Uterus (tissue), 4 donors: ENCODE measurements at places on chromosomes 2 and 18.
A peak's percentile ranks its signal among the peaks of the same experiment; 100 is the strongest.

DNA sequence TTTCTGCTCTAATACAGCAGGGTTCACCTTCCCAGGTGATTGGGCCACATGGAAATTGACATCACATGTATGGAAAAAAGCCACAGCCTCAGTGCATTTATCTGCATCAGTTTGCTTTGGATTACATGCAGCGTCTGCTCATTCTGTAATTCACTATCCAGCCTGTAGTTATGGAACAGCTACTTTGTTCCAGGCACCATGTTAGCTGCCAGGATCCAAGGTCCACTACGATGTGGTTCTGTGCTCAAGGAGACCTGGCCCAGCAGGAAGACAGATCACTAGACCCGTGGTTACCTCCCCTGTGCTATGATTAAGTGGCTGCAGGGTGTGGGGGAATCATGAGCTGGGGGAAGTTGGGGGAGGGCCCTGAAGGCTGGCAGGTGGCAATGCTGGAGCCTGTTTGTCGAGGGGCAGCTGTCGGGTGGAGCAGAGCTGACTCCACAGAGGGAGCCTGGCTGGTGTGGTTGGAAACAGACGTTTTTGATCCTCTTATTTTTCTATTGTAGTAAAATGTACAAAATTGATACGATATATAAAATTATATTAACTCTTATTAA is 58.6 kb downstream of the TSHZ1 start:
- no peak for DNase-seq

DNA sequence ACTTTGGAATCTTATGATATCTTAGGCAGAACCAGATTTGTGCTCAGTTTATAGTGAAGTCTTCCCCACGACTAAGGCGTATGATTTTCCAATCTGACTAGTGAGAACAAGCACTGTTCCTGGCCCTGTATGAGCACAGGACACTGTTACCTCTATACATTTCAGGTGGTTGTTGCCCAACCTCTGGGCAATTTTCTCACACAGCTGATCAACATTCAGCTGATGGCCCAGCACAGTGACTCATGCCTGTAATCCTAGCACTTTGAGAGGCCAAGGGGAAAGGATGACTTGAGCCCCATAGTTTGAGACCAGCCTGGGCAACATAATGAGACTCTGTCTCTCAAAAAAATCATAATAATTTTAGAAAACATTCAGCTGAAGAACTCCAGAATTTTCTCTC is 119.5 kb downstream of the ASXL3 start:
- no peak for DNase-seq

GRCh38 chr18:57436965-57437333 is 1.8 kb downstream of the ONECUT2 start:
- DNase-seq = no peak

DNA sequence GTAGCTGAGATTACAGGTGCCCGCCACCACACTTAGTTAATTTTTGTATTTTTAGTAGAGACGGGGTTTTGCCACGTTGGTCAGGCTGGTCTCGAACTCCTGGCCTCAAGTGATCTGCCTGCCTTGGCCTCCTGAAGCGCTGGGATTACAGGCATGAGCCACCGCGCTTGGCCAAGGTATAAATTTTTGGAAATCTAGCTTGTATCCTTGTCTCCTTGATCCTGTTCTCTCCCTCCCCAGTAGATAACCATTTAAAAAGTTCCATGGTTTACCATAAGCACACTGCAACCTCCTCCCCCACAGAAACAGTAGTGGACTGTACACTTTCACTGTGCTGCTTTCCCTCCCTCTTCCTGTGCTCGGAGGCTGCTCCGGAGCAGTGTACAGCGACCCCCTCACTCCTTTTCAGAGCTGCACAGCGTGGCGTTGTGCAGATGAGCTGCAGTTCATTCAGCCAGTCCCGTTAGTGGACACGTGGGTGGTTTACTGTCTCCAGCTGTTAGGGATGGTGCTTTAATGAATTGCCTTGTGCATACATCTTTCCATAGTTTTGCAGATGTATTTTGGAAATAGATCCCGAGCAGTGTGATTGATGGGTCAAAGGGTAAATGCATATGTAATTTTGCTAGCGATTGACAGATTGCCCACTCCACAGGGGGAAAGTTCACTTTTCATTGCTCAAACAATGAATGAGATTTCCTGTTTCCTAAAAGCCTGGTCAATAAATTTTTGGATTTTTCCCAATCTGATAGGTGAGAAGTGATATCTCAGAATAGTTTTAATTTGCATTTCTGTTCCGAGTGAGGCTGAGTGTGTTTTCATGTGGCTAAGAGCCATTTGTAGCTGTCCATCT is 14.8 kb downstream of the ASB1 start:
- DNase-seq = no peak

- DNase-seq = no peak
Measured at GRCh38 chr2:236915726-236916125, 170.0 kb upstream of the COPS8 start.

DNA sequence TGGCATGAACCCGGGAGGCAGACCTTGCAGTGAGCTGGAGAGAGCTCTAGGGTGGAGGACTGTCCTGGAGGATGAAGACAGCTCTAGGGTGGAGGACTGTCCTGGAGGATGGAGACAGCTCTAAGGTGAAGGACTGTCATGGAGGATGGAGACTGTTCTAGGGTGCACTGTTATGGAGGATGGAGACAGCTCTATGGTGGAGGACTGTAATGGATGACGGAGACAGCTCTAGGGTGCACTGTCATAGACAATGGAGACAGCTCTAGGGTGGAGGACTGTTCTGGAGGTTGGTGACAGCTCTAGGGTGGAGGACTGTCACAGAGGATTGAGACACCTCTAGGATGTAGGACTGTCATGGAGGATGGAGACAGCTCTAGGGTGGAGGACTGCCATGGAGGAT is 21.1 kb upstream of the KCNG2 start:
- DNase-seq = no peak

DNA sequence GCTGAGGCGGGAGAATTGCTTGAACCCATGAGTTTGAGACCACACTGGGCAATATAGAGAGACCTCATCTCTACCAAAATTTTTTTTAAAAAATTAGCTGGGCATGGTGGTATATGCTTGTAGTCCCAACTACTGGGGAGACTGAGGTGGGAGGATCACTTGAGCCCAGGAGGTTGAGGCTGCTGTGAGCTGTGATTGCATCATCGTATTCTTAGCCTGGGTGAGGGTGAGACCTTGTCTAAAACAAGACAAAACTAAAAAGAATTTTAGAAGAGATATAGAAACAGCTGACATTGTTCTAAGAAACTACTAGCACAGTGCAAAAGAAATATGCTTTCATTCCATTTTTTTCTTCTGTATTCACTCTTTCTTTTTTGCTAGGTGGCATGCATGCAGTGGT is 298.4 kb downstream of the NYAP2 start:
- no peak for DNase-seq

DNA sequence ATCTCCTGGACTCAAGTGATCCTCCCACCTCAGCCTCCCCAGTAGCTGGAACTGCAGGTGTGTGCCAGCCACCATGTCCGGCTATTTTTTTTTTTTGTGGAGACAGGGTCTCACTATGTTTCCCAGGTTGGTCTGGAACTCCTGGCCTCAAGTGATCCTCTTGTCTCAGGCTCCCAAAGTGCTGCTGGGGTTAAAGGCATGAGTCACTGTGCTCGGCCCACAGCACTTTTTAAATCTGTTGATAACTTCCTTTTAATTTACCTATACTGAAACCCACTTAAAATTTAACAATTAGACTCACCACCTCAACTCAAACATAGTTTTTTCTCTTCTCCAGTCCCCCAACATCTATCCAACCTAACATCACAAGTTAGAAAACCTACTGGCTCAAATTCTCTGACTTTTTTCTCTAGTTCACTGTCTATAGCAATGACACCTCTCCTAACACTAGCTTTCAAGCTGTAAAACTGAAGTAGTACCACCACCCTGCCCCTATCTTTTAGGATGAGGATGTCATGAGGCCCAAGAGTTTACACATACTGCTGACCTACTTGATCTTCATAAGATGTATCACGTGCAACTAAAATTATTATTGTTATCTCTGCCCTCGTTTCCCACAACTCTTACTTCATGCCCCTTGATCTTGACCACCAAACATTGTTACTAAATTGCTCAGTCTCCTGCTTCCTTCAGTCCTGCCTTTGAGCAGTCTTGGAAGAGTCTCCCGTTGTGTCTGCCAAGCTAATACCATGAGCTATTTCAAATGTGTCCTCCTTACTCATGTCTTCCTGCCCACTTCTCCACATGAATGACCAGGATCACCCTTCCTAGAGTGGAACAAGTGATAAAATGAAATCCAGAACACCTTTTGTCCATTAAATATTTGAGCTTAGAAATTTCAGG is 142.3 kb upstream of the ZFP36L2 start:
- no peak for DNase-seq

DNA sequence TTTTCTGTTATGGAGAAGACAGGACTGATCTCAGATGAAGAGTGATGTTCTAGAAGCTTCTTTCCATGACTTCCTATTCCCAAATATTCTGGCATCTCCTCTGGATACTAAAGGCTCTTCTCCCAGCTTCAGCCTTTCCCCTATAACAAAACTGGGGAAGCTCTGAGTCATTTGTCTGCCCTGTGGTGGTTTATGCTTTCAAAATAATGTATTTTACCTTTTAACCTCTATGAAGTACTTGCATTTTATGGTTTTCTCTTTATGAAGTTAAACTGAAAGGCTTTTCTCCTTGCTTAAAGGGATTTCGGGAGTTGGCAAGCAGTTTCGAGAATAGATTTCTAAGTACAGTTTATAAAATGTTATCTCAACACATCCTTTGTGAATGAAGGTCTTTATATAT is 104.4 kb downstream of the TANC1 start:
- no peak for DNase-seq

GRCh38 chr18:62328586-62329525 is 3.7 kb downstream of the TNFRSF11A start:
- DNase-seq = no peak

DNA sequence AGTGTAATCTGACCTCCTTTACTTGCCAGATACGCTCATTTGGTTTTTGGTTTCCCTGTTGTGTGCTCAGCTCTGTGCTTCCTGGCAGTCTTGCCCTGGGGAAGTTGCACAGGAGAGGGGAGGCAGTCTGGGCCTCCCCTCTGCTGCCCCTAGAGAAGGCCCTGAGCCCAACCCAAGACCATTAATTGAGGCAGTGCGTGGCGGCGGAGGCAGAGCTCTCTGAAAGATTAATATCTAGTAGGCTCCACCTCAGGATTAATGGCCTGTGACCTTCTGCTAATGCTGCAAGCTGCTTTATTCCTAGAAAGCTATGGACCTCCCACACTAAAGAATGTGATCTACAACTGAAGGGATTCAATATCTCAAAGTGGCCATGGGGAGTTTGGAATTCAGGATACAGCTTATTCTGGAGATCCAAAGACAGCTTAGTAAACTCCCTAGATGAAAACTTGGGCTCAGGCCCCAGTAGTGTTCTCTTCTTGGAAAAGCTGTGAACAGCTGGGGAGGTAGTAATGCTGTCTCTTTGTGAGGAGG is 41.4 kb upstream of the MAPRE2 start:
- DNase-seq = no peak

- DNase-seq = no peak
Measured at GRCh38 chr2:161004379-161004778, 155.8 kb upstream of the TANK start.

GRCh38 chr2:45337481-45337880 is 273.6 kb downstream of the SRBD1 start:
- no peak for DNase-seq

- no peak for DNase-seq
Measured at GRCh38 chr18:49584394-49584793, 22.5 kb downstream of the LIPG start.

DNA sequence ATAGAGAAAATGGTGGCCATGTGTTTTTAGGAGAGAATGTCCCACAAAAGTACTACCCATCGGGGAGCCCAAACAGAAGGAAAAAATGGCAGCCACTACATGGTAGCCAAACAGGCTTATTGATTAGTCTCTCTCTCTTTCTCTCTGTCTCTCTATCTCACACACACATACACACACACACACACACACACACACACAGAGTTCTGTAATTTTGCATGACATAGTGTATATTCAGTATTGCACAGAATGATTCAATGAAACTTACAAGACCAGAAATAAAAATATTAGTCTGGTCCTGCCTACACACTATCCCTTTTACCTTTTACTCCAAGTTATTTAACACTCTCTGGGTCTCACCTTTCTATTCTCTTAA is 124.8 kb upstream of the SLC39A10 start:
- no peak for DNase-seq

DNA sequence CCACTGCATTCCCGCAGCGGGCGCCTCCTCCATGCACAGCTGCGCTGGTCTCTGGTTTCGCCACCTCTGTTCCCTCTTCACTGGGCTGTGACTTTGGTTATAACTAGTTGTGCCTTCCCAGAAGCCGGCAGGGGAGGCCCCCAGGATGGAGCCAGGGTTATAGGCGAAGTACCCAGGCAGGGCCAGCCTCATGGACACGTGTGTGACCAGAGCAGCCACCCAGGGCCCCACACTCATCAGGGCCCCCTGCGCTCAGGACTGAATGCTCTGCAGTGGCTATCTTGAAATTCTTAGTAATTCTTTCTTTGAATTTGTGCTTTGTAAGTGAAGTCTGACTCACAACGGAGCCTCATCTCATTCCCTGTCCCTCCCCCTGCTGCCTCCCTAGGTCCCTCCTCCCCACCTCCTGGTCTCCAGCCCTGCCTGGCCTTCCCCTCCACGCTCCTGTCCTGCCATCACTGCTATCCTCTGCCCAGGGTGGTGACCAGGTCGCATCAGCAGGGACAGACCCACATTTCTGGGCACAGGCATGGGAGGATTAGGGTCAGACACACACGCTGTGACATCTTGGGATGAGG is 38.1 kb upstream of the LBH start:
- no peak for DNase-seq

- no peak for DNase-seq
Measured at GRCh38 chr2:133422931-133423351, 145.3 kb downstream of the NCKAP5 start.

GRCh38 chr2:219210886-219211362 is 4.3 kb downstream of the ZFAND2B start:
- DNase-seq = no peak

- DNase-seq = no peak
Measured at GRCh38 chr2:27041752-27042151, 9.0 kb downstream of the TMEM214 start.

DNA sequence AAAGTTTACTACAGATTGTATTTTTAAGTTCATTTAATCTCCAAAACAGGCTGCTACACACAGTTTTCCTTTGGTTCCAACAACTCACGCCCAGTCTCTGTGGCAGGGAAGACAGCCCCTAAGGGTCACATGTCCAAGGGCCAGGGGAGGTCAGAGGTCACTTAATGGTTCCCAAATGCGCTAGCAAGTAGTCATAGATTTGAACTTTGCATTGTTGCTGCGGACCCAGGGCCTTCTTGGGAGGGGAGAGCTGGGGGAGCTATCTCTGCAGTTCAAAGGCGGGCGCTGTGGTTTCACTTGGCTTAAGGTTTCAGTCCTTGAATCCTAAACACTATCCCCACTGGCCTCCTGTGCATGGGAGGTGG is 74.8 kb upstream of the ZNF532 start:
- peak; percentile 31 for DNase-seq
